Stimulated activated naive B cell treated with anti-CD40 and anti-IgM and Interleukin-4, amounts not matched to agents 10 μg/mL and 1 μg/mL and 100 μg/mL, for 72 hours (primary cell): ENCODE measurements at places on chromosomes 7 and 10.

DNA sequence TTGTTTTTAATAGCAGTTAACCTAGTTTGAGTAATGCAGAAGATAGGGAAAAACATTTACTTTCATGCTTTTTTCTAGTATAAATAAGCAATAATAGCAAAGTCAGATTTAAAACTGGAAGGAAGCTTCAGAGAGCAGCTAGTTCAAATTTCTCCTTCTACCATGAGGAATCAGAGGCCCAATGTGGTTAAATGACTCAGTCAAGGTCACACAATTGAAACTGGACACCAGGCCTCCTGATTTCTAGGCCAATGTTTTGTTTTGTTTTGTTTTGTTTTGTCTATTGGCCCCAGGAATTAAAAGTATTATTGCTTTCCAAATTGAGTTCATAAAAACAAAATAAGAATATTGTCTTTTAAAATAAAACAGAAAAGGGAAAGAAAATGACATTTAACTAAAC is 122.3 kb downstream of the TRIL start:
- DNase-seq = no peak
- no peak overlapping the region for H3K4me3 ChIP-seq
- no peaks in the 10 kb centered on the region for H3K27me3 ChIP-seq
- no peaks in the 10 kb centered on the region for H3K36me3 ChIP-seq
- H3K27ac ChIP-seq = no peak overlapping the region

GRCh38 chr7:152661479-152661878 is 14.5 kb downstream of the XRCC2 start:
- DNase-seq = no peak
- no peak overlapping the region for H3K4me3 ChIP-seq
- peaks cover 7% of the 10 kb centered on the region for H3K36me3 ChIP-seq
- no peaks in the 10 kb centered on the region for H3K27me3 ChIP-seq

DNA sequence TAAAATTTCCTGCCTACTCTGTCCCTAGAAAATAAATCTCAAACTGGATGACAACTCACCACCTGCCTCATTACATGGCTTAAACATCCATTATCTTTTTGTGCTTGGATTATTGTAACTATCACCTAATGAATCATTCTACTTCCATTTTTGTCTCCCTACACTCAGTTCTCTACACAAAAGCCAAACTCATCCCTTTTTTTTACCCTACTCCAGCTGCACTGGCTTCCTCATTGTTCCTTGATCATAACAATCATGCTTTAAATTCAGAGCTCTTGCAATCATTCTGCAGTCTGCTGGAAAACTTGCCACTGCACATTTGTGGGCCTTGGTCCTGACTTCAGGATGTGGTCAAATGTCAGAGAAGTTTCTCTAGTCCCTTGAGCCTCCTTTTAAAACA is 280.0 kb downstream of the DGKB start:
- H3K36me3 ChIP-seq = no peaks in the 10 kb centered on the region
- no peak overlapping the region for H3K27ac ChIP-seq
- no peaks in the 10 kb centered on the region for H3K27me3 ChIP-seq
- no peak for DNase-seq

DNA sequence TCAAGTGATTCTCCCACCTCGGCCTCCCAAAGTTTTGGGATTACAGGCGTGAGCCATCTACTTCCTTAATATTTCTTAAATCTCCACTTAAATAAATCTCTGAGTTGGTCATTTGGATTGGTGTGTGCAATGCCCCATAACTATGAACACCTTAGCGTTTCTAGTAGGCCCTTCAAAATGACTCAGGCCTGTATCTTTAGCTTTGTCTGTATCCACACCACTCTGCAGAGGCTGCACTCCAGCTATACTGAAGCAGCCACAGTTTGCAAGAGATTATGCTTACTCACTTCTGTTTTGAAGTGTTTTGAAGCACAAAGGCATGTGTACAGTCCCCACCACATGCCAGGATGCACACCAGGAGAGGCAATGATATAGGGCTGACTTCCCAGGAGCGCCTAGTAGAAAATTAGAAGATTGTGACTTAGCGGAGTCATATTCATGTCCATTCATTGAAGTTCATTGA is 2.4 kb upstream of the ST7 start:
- peaks cover 29% of the 10 kb centered on the region for H3K27me3 ChIP-seq
- no peaks in the 10 kb centered on the region for H3K36me3 ChIP-seq
- H3K4me3 ChIP-seq = no peak overlapping the region
- peaks cover 10% of the 10 kb centered on the region for H3K4me1 ChIP-seq
- no peak overlapping the region for H3K27ac ChIP-seq

- no peaks in the 10 kb centered on the region for H3K4me1 ChIP-seq
- H3K27ac ChIP-seq = no peak overlapping the region
- DNase-seq = no peak
- no peak overlapping the region for H3K4me3 ChIP-seq
- peaks cover 14% of the 10 kb centered on the region for H3K36me3 ChIP-seq
- no peaks in the 10 kb centered on the region for H3K27me3 ChIP-seq
These were observed 202.7 kb downstream of the HDAC9 start for GRCh38 chr7:18698258-18698734.

- H3K27ac ChIP-seq = no peak overlapping the region
- no peaks in the 10 kb centered on the region for H3K36me3 ChIP-seq
- no peak for DNase-seq
- no peak overlapping the region for H3K4me3 ChIP-seq
- H3K4me1 ChIP-seq = no peaks in the 10 kb centered on the region
These were observed 8.9 kb upstream of the NANOS1 start for GRCh38 chr10:119020627-119020946.

DNA sequence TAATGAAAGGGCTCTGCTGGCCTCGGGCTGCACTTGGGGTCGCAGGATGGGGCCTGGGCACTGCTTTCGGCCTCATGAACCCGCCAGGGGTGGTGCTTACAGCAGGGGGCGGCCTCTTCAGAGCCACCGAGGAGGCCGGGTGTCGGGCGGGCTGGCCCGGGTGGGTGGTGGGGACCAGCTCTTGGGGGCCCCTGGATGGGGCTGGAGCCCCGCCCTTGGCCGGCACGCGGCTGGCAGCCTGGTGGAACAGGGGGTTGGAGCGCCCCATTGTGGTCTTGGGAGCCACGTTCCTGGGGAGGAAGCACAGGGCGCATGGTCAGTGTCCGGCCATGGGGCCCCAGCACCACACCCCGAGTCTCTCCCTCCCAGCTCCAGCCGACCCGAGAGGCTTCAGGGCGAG is 8.8 kb downstream of the ADAM8 start:
- H3K27me3 ChIP-seq = no peaks in the 10 kb centered on the region
- H3K4me3 ChIP-seq = no peak overlapping the region
- H3K4me1 ChIP-seq = peaks cover 32% of the 10 kb centered on the region
- no peak overlapping the region for H3K27ac ChIP-seq
- no peak for DNase-seq

DNA sequence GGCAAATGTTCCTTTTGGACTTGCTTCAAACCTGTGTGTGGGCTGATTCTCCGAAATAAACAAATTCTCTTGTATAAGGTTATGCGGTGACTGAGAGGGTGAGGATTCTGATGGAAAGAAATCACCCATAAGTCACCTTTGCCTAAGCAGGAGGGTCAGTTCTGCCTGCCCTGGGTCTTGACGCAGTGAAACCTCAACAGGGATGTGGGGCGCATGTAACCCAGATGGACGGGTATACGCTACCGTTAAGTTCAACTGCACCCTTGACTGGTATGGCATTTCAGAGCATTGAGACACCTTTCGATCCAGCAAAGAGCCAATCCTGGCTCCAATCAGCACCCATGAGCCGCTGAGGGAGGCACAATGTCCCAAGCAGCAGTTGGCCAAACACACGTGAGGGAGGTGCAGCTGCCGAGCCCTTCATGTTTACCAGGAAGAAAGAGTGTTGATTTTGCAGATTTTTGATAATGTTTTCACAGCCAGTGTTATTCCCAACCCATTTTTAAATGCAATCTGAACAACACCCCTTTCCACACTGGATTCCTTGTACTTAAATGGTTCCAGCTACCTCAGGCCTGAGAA is 48.1 kb downstream of the SORBS1 start:
- no peak overlapping the region for H3K27ac ChIP-seq
- no peaks in the 10 kb centered on the region for H3K4me1 ChIP-seq
- no peak for DNase-seq
- no peak overlapping the region for H3K4me3 ChIP-seq
- peaks cover 14% of the 10 kb centered on the region for H3K27me3 ChIP-seq
- H3K36me3 ChIP-seq = no peaks in the 10 kb centered on the region

DNA sequence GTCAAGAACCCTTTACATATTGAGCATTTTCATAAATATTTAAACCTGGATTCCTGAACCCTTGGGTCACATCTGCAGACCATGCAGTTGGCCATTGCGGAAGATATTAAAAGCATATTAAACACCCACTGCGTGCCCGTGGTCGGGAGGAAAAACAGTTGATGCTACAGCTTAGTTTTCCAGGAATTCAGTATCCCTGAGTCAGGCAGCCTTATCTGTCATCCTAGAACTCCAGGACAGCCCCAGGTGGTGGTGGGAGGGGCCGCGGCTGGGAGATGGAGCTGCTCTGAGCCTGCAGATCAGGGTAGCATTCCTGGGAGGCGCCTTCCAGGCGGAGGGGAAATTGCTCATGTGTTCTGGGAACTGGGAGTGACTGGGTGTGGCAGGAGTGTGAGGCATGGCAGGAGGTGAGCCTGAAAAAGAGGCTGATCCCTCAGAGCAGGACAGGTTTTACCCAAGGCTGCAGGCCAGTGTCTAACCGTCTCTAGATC is 222.9 kb upstream of the SH2B2 start:
- H3K4me3 ChIP-seq = no peak overlapping the region
- H3K4me1 ChIP-seq = peaks cover 24% of the 10 kb centered on the region
- no peaks in the 10 kb centered on the region for H3K27me3 ChIP-seq
- peak overlapping the region; percentile 25 for H3K27ac ChIP-seq
- no peak for DNase-seq
- H3K36me3 ChIP-seq = peaks cover 2% of the 10 kb centered on the region

- H3K36me3 ChIP-seq = peaks cover 40% of the 10 kb centered on the region
- DNase-seq = no peak
- no peak overlapping the region for H3K27ac ChIP-seq
- H3K27me3 ChIP-seq = no peaks in the 10 kb centered on the region
These were observed 87.5 kb upstream of the GATA3 start for GRCh38 chr10:7967035-7967434.
